ENCODE measurements at places on chromosomes 16 and 17. TPM values are rescaled to one million over a fixed set of nuclear protein-coding genes. Genes with fewer than 3 reads are reported as not detected.

Gene ARL5C
- total RNA-seq, result not detected

Gene CD68
- total RNA-seq, result 20.1 TPM

GRCh38 chr17:51006601-51007000, 114.1 kb downstream of the SPAG9 start:
- no peak for DNase-seq

- DNase-seq, result peak; percentile 73
Observed at GRCh38 chr17:80761110-80761871, 216.7 kb downstream of the RPTOR start.

GRCh38 chr17:73748508-73748907, 104.3 kb upstream of the SDK2 start:
- DNase-seq, result no peak

DNA sequence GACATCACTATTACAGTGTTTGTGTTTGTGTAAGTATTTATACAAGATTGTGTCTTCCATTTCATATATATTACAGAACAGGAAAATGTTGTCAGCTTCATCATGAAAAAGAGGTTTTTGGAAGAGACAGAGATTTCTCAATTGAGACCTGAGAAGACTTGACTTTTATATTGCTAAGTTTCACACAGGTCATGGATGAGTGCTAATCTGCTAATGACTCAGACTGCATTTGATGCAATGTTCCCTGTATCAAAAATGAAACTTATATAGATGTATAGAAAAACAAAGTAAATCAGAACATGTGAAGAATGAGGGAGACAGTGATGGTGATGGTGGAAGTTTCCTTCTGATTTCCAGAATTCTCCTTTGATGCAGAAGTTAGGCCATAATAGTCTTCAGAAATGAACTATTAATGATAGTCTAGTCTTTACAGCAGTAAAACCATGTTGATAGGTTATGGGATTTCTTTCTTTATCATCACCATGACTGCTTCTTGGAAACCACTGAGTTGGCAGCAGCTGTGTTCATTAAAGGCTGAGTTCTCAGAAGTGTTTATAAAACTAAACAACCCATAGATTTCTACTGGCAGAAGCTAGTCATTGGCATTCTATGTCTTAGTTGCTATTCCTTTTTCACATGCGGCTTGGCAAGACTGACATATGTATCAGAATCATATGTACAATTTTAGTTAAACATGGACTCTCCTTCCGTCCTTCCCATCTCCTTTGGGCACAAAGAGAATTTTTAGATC, 56.1 kb downstream of the PCTP start:
- no peak for DNase-seq

GRCh38 chr17:79630821-79631639, 20.2 kb upstream of the RBFOX3 start:
- no peak for DNase-seq
